ENCODE measurements at places on chromosomes 13 and 19.
A peak's percentile ranks its signal among the peaks of the same experiment; 100 is the strongest.

GRCh38 chr13:100090861-100091260, 2.0 kb downstream of the PCCA start:
- no peak for DNase-seq

GRCh38 chr19:46823049-46823448, 27.6 kb downstream of the AP2S1 start:
- DNase-seq: no peak

DNA sequence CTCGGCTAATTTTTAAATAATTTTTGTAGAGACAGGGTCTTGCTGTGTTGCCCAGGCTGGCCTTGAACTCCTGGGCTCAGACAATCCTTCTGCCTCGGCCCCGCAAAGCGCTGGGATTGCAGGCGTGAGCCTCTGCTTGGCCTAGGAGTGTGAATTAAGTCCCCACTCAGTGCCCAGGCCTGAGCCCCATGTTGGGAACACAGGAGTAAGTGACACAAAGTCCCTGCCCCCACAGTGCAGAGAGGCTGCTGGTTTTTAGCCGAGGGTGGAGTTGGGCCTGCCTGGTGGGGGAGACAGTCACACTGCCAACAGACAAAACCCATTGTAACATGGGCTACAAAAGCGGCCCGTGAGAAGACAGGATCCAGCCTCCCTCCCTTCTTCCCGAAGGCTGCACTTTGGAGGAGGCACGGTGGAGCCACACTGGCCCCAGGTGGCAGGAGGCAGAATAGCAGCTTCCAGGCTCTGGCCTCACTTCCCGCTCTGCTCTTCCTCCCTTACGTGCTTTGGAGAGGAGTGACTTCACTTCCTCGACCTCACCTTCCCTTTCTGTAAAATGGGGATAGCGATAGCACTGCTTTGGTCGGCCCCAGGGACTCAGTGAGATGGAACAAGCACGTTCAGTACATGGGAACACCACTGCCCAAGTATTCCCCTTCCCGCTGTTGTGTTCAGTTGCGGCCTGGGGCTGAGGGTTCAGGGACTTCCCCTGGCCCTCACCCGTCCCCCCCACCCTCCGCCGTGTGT, 15.2 kb upstream of the EHD2 start:
- DNase-seq: peak; percentile 76

DNA sequence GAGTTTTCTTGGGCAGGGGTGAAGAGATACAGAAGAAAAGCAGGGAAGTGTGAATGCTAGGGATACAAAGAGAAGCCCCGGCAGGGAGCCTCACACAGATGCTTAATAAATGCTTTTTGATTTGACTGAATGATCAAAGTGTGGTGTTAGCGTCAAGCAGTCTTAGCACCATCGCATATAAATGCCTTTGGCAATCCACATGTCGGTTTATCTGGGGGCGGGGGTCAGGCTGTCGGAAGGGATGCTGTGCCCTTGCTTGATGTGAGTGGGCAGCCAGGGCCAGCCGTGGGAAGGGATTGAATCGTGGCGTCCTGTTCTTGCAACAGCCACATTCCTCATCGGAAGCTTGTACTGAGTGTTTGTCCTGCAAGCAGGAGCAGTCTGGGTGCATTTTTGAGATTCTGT, 173.1 kb downstream of the LACC1 start:
- DNase-seq: peak; percentile 65

GRCh38 chr19:47023448-47023794, 3.8 kb downstream of the NPAS1 start:
- no peak for DNase-seq

GRCh38 chr13:104011505-104012241, 945.5 kb upstream of the SLC10A2 start:
- DNase-seq: no peak

DNA sequence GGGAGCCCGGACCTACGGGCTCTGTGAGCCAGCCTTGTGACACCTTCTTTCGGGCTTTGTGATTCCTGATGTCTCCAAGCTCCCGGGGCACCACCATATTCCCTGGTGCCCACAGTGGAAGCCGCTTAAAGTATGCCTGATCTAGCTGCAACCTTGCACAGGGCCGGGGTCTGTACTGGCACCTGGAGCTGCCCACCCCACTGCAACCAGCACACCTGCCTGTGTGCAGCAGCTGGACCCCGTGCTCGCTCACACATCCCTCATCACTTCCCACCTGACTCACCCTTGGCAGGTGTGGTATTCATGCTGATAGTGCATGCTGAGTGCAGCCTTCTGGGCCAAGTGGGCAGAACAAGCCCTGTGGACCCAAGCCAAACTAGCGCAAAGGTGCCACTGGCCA, 1981.1 kb upstream of the PCDH20 start:
- DNase-seq: no peak

DNA sequence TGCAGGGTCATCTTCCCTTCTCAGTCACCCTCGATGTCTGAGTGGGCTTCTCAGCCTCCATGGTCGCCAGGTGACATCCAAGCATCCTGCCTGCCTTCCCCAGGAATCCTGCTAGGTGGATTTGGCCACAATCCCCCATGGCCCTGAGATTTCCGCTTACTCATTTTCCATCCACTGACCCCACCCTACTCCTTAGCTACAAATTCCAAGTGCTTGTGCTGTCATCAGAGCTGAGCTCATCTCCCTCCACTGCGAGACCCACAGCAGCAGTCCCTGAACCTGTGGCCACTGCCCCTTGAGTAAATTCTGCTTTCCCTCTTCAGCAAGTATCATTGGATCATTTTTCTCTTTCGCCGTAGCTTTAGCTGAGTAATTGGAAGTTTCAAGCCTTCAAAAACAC, 90.5 kb upstream of the ANKRD10 start:
- DNase-seq: peak; percentile 67

GRCh38 chr19:53870485-53870844, 2.8 kb downstream of the MYADM start:
- no peak for DNase-seq

- peak; percentile 41 for DNase-seq
Measured at GRCh38 chr13:113489549-113490495, 689 bp downstream of the DCUN1D2 start.

- no peak for DNase-seq
Measured at GRCh38 chr19:42857544-42857867, 22.0 kb downstream of the PSG1 start.

DNA sequence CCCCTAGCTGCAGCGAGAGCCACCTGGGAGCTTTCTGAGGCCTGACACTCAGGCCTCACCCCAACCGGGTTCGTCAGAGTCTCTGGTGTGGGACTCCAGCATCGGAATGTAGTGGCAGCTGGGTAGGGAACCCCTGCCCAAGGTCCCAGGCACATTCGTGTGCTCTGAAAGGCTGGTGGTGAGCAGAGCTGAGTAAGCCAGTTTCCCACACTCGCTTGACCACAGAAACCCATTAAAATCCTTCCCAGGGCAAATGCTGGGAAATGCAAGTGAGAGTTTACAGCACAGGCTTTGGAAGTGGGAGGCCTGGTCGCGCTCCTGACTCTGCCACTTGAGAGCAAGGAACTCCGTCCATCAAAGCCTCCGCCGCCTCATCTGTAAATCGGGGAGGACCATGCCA, 4.2 kb downstream of the TRAPPC6A start:
- DNase-seq: peak; percentile 79

DNA sequence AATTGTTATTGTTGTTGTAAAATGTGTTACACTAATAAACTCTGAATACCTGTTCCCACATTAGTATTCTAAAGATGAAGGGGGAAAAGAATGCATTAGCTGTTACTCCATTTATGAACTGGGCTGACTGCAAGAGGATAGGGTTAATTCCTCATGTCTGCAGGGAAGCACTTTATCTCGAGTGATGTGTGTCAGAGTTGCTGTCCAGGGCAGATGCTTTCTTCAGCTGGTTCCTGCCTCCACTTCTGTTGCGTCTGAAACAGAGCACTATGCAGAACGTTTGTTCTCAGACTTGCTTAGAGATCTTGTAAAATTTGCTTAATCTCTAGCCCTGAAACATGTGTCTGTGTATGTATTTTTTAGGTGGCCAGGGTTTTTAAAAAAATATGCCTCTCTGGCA, 318.8 kb downstream of the SPRY2 start:
- DNase-seq: no peak

GRCh38 chr19:16222806-16223205, 25.1 kb downstream of the AP1M1 start:
- peak; percentile 57 for DNase-seq

DNA sequence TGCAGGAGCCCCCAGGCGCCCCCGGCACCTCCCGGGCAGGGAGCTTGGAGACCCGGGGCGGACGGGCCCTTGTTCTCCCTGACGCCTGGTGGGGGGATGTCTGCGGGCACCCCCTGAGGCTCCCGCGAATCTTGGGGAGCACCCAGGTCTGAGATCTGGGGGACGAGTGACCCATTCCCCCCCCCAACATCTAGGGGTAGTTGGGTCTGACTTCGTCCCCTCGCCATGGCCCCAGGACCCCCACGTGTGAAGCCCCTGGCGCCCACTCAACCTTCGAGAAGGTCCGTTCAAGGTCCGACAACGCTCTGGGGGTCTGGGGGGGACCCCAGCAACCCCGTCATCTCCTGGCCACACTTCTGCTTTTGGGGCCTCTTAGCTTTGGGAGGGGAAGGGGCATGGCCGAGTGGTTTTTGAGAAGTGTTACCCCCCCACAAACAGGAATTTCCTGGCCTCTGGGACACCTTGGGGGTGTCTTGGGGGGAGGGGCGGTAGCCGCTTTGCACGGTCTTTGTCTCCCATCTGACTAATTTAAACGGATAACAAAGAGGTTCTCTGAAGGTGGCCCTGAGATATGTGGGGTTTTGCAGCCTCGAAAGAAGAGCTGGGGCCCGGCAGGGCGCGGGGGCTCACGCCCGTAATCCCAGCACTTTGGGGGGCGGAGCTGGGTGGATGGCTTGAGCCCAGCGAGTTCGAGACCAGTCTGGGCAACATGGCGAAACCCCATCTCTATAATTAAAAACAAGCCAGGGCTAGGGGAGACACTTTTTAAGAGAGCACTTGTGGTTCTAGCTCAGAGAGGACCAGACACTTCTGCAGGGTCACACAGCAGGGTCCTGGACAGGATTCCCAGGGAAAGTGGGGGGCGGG, 608 bp downstream of the CNN2 start:
- DNase-seq: no peak

DNA sequence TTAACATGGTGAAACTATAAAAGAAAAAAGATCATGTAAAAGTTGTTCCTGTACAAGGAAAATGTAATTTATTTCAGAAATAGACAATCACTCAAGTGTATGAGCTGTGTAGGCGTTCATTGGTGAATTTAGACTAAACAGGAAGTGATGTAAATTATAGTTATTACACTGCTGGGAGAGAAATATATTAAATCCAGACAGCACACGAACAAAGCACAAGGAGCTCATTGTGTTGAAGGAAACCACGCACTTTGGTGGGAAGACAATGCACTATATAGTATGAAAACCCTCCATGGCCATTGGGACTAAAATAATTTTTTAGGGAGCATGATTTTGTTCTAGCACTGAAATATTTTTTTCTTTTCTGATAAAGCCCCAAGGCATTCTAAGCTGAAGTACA, 450.5 kb downstream of the KLF12 start:
- no peak for DNase-seq

DNA sequence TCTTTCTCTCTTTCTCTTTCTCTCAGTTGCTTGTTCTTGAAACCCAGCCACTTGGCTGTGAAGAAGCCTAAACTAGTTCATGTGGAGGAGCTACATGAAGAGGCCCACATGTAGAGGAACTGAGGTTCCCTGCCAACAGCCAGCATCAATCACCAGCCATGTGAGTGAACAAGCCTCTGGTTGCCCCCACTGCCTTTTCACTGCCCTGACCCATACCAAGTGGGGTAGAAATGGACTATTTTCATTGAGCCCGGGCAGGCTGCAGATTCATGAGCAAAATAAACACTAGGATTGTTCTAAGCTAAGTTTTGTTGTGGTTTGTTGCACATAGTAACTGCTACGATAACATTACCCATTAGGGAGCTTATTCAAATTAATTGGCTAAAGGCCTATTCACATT, 78.7 kb upstream of the FAM216B start:
- no peak for DNase-seq

- no peak for DNase-seq
Measured at GRCh38 chr19:52735734-52736133, 890 bp upstream of the ZNF611 start.

GRCh38 chr19:49335071-49335783, at the start of gene CD37:
TSS of gene CD37 (plus strand) at chr19:49335406. CDS start at chr19:49335541, 135 bp downstream.
- no peak for DNase-seq

Data from IMR-90 (cell line).